ENCODE measurements at places on chromosomes 5 and 9.

DNA sequence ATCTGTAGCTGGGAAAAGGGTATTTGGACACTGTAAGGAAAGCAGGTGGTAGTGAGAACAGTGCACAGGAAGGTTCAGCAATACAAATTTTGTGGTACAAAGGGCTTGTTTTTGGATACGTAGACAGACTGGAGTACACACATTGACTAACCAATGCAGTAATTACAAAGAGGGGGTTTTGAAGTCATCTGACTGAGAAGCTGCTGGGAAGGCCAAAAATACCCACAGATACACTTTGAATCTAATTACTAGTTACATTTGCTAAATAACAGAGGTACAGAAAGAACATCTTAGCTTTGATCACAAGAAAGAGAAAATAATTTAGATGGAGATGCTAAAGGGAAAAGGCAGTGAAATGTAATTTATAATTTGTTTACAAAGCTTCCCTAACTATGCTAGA lies 45.9 kb downstream of the PKD2L2 start:
- DNase-seq, result no peak

- no peak for DNase-seq
Observed at GRCh38 chr5:159217236-159217635, 7.9 kb upstream of the RNF145 start.

DNA sequence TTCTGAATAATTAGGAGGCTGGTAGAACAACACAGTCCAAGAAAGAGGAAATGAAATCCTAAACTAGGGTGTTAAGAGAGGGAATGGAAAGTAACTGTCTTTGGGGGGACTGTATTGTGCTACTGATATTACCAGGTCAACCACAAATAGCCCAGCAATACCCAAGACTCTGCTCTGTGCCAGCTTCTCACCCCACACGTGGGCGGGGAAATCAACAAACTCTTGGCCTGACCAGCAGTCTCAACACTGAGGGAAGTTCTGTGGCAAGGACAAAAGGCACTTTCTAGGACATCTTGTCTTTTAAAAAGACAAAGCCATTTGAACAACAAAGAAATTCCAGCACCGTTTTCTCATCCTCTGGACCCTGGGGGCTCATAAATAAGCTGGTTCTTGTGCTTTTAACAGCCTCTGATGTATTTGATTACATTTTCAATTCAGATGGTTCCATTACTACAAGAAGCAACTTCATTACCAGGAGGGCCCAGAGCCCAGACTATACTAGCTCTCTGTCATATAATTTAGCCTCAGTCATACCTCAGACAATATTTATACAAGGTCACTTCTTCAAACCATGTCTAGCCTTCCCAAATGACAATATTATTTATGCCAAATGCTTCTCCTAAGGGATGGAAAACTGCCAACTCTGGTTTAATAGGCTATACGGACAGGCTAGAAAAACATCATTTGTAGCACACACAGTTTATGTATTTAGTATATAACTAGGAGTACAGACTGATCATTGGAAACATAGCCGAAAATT lies 297.8 kb downstream of the CWC27 start:
- no peak for DNase-seq

DNA sequence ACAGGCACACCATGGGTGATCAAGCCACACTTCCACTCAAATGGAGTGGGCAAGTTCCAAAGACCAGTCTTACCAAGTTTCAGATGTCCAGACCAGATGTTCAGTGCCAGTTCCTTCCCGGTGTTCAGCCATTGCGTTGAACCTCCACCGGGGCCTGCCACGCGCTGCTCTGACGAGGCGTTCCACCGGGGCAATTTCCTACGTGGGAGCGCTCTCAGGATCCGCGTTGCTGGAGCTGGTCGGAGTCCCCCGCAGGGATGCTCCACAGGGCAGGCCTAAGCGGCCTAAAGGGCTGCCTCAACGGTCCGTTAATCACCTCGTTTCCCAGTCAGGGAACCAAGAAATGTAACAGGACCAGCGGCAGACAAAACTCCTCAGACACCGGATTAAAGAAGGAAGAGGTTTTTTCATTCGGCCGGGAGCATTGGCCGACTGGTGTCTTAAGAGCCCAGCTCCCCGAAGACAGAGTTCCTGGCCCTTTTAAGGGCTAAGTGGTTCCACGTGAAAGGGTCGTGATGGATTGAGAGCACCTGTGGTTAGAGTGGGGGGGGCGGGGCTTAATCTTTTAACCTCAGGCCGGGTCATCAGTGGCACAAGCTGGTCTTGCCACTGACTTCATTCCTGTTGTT lies 35.7 kb upstream of the PPP1R26 start:
- DNase-seq, result no peak

DNA sequence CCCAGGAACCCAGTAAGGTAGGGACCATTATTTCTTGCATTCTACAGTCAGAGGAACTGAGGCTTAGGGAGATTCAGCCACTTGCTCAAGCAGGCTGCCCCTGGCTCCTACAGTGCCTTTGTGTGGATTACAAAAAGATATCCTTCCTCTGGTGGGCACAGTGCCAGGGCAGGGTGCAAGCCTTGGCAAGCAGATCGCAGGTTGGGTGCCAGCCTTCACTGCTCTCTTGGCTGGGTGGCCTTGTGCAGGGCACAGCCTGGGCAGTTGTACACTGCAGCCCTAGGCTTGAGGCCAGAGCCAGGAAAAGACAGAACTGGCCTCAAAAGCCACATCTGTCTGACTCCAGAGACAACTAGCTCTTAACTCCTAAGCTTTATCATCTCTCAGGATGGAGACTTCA lies 15.0 kb downstream of the DOCK2 start:
- DNase-seq, result no peak

GRCh38 chr5:1141834-1142233 lies 30.0 kb upstream of the SLC12A7 start:
- no peak for DNase-seq

DNA sequence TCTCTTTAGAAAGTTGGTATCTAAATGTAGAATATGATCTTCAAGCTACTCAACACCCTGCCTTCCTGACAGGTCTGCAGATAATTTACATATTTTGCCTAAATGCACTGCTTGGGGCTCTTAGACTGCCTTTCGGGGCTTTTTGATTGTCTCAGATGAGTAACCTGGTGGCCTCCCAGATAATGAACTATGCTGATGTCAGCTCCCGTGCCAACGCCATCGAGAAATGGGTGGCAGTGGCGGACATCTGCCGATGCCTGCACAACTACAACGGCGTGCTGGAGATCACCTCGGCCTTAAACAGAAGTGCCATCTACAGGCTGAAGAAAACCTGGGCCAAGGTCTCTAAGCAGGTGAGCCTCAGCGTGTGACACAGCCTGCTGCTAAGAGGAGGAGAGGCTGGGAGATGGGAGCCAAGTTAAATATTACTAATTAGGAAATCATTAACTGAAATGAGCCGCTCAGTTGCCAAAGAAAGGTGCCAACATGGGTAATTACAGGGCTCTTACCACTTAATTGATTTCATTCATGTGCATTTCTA lies 20.8 kb upstream of the CKMT2 start:
- no peak for DNase-seq

DNA sequence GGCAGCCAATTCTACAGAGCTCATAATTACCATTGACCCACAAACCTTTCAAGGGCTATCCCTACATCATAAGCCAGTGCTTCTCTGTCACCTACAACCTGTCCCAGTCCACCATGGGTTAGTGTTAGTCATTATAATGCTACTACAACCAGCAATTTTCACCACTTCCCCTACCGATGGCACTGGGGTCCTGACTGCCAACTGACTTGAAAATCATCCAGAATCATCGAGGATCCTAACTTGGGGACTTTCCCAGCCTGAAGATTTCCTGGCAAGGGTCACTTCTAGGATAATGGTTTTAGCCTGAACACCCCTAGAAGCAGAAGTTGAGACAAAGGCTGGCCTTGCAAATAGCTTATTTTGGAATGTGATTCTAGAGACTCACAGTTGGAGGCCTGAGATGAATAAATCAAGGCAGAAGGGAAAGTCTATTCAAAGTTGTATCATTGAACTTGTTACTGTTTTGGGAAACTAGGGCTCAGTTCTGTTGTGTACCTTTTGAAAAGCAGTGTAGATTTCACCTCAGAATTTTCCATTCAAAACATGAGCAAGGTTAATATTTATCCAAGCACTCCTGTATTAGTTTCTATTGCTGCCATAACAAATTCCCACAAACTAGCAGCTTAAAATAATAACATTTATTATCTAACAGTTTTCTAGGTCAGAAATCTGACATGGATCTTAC lies 633.0 kb downstream of the LRRC70 start:
- DNase-seq, result no peak

- no peak for DNase-seq
Observed at GRCh38 chr9:7265181-7265580, 507.4 kb downstream of the KDM4C start.

GRCh38 chr5:43854697-43855292 lies 251.8 kb downstream of the NNT start:
- no peak for DNase-seq

- no peak for DNase-seq
Observed at GRCh38 chr5:68711293-68712200, 382.3 kb upstream of the SLC30A5 start.

DNA sequence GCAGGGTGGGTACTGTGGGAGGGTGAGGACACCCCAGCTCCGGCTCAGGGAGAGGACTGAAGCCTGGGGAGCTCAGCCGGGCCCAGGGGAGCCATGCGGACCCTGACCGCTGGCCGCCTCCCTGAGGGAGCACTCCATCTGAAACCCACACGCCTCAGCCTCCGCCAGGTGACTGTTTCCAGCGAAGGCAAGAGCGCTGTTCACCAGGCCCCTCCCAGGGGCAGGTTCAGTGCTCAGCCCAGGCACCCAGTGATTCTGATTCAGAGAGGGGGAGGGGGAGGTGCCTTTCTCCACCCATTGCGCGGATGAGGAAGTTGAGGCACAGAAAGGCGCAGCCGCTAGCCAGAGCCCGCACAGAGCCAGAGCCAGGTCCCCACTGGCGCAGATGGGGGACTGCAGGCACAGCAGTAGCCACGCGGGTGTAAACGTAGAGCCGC lies 27.0 kb downstream of the ADGRD2 start:
- DNase-seq, result no peak

GRCh38 chr9:36877239-36877638 lies 156.8 kb downstream of the PAX5 start:
- no peak for DNase-seq

- no peak for DNase-seq
Observed at GRCh38 chr9:23825700-23826099, 340 bp downstream of the ELAVL2 start.

- no peak for DNase-seq
Observed at GRCh38 chr9:136589766-136590763, 44.2 kb upstream of the NOTCH1 start.

GRCh38 chr9:69980041-69980440 lies 63.6 kb upstream of the MAMDC2 start:
- DNase-seq, result no peak

DNA sequence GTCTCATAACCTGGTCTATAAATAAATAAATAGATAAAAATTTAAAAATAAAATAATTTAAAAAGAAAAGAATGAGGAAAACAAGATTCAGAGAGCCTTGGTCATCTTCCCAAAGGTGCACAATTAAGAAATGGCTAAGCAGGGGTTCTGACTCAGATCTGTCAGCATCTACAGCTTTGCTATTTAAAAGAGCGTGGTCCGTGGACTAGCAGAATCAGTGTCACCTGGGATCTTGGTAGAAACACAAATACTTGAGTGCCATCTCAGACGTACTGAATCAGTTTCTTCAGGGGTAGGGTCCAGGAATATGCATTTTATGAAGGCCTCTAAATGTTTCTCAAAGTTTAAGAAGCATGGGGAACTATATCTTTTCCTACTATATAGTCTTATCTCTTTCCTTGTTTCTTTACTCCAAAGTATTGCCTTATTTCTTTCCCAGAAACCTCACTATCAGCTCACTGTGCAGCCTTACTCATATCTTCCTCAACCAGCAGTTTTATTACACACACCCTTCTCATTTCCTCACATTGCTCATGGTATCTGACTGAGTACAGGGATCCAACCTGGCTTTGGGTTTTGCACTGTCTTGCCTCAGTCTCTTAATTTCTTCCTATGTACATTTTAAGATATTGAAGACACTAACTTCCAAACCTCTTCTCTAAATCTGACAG lies 58.6 kb downstream of the TMC1 start:
- DNase-seq, result no peak

DNA sequence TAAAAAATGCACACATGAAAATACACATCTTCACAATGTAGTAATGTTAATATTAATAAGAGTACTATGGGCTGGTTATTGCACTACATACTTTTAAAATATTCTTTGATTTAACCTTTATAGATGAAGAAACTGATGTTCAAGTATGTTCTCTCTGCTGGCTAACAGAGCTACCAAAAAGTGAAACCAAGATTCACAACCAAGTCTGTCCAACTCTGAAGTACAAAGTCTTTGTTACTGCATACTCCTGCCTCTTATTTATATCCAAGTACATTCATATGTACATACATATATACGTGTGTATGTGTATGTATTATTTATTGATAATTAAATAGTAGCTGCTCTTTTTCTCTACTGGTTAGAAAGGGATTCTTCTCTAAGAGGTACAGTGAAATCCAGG lies 325.6 kb downstream of the BNC2 start:
- DNase-seq, result no peak

DNA sequence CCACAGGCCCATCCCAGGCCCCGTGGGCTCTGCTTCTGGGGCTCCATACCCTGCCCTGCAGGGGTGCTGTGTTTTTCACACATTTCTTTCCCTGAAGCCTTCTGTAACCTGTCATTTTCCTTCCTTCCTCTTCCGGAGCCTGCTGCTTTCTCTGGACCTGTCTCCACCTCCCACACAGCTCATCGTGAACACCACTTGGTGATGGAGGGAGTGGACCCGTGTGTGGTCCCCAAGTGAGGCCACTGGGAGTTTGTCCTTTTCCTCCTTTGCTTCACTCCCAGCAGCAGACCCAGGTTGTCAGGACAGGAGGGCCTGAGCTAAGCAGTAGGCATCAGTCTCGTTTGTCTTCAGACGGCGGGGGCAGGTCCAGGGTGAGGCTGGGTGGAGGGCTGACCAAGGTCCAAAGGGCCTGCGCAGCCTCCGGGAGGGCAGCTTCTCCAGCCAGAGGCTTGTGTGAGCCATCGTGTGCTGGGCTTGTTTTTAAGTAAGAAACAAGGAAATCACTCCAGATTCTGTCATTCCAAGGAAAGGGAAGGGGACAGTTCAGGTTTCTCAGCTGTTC lies 5.8 kb upstream of the POMT1 start:
- no peak for DNase-seq
